B cell (primary cell): ENCODE measurements at places on chromosomes 13 and 19.
A peak's percentile ranks its signal among the peaks of the same experiment; 100 is the strongest.

DNA sequence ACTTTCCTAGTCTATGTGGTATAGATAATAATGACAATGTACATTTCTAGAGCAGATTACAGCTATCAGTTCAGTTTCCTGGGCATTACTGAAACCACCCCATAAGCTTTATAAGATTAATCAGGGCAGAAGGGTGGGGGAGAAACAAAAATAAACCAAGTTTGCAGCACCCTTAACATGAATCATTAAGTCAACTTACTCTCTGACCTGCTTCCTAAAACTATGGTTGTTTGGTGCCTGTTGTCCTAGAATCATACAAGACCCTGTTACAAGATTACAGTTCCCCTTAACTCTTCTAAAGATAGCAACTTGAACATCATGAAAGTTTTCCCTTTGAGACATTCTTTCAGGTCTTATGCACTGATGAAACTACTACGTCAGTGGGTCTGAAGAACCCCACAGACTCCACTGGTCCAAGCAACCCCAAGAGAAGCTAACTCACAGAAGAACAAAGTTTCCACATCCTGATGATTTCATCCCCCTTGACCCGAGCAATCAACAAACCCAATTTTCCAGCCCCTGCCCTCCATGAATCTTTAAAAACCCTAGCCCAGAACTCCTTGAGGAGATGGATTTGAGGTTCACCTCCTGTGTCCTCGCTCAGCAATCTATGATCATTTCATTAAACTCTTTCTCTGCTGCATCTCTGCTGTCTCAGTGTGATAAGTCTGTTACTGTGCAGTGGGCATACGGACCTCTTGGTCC, 336.5 kb downstream of the FOXO1 start:
- DNase-seq: no peak

- DNase-seq: no peak
Measured at GRCh38 chr19:46886546-46887239, 25.9 kb downstream of the ARHGAP35 start.

GRCh38 chr19:408902-409515, at the start of gene C2CD4C:
Gene C2CD4C, minus strand, starts transcription at chr19:409147. Its CDS starts 786 bp downstream, at chr19:408361.
- DNase-seq: peak; percentile 40

DNA sequence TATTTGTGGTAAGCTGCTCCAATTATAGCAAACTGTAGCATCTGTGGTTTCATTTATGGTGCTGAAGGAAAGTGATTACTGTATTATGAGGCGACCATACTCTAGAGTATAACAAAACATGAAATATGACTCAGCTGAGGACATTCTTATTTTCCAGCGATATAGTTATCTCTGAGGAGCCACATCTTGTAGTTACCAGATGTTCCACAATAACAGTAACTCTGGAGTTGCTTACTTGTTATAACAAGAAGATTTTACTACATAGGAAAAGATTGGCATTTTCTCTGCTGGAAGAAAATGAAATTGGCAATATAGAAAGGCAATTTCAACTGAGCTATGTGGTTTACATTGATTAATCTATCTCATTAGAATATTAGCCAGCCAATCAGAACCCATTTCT, 1634.2 kb downstream of the PCDH9 start:
- DNase-seq: no peak

DNA sequence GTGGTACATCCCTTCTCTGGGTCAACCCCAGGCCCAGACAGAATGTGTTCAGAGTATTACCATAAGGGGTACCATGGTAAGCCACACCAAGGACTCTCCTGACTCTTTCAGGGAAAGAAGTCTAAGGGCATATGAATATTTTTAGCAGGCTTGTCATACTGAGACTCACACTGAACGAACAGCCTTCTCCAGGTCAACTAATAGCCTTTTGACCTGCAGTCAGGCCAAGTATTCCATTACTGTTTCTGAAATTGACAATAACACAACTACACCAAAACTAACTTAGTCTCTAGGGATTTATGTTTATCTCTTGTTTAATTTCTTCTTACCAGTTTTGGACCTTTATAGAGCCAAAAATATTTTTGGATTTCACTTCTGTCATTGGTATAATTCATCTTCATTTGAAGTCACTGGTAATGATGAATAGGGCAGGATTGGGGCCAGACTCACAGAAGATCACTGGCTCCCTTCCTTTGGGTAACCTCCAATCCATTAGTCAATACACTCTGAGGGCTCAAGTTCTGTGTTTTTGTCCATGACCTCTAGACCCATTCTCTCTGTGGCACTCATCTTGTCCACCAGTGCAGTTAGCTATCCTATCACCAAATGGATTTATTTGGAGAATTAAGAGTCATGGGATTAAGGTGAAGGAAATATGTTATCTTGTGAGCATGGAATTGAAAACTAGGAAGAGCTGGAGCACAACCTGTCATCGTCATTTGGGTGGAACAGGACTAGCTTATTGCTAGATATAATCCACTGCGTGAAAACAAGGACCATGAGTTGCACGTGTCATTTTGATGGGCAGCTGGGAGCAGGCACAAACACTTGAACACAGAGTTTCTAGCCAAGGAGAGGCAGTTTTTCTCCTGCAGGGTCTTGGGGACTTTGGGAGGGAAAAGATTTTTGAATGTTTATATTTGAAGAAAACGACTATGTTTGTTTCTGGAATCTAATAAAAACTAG, 313.3 kb downstream of the DCLK1 start:
- no peak for DNase-seq

GRCh38 chr19:16226878-16227836, 29.4 kb downstream of the AP1M1 start:
- peak; percentile 7 for DNase-seq

DNA sequence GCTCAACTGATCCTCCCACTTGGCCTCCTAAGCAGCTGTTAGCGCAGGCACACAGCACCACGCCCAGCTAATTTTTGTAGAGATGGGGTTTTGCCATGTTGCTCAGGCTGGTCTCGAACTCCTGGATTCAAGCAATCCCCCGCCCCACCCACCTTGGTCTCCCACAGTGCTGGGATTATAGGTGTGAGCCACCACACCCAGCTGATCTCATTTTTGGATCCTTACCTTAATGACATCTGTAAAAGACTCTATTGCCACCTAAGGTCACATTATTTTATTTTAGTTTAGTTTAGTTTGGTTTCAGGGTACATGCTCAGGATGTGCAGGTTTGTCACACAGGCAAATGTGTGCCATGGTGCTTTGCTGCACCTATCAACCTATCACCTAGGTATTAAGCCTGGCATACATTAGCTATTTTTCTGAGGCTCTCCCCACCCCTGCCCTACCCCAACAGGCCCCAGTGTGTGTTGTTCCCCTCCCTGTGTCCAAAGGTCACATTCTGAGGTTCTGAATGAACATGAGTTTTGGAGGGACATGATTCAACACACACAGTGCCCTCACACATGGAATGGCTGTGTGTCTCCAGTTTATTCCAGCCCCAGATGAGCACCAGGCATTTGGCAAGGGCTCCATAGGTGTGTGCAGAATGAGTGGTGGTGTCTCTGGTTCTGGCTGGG, 1.3 kb downstream of the OR10H5 start:
- DNase-seq: no peak

GRCh38 chr13:75363371-75363770, 118.6 kb downstream of the TBC1D4 start:
- DNase-seq: no peak

- DNase-seq: no peak
Measured at GRCh38 chr19:35783469-35784434, 8.4 kb downstream of the ARHGAP33 start.

GRCh38 chr13:113410472-113411201, 42.7 kb downstream of the ADPRHL1 start:
- DNase-seq: no peak

- DNase-seq: no peak
Measured at GRCh38 chr13:21402586-21403307, 56.4 kb downstream of the ZDHHC20 start.

- DNase-seq: no peak
Measured at GRCh38 chr13:49234741-49235140, 13.0 kb upstream of the CDADC1 start.

DNA sequence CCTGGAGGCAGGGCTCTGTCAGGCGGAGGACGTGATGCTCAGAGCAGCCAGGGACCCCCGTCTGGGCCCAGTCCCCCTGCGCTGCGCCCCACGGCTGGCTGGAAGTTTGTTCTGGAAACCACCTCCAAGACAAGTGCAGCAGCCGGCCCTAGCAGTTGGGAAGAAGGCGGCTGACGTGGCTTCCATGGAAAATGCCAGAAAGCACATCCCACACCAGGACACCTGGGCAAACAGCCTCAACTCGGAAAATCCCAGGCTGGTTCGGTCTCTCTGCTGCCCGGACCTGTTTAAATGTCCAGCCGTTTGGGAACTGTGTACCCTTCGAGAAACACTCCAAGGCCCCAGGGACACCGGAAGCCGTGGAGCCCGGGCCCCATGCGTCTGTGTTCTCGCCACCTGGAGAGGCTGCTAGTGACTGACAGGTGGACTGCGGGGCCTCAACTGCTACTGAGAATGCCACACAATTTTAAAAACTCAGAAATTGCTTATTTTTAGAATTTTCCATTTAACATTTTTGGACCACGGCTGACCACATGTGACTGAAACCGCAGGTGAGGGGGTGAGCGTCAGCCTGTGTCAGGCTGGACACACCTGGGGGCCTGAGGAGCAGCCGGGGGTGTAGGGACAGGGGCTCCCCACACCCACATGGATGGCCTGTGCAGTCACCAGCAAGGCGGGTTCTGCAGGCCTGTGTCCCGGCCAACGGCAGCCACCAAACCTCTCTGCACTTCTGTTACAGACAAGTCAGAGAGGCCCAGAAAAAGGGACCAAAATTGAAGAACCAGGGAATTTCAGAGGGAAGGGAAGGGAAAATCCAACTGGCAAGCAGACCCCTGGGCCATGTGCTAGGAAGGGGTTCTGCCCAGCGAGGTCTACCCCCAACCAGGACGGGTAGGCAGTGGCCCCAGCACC, 31.7 kb downstream of the RASA3 start:
- DNase-seq: no peak

GRCh38 chr13:95236774-95237173, 64.5 kb downstream of the ABCC4 start:
- no peak for DNase-seq

DNA sequence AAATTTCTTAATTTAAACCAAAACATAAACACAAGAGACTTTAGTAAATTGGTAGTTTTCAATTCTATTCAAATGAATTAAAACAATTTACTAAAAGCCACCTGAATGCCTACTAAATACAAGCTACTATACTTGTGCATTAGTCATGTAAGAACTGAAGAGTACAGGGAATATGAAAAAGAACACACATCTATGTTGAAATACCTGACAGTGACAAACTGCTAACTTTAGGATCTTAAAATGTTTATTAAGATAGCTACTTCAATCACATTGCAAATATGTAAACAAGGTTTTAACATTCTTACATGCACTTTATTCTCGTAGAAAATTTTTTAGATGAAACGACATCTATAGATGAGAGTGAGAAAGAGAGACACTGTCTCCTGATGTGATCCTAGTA, 4.1 kb downstream of the SPRYD7 start:
- no peak for DNase-seq

- DNase-seq: no peak
Measured at GRCh38 chr13:63307228-63307627, 1891.6 kb upstream of the PCDH20 start.

- peak; percentile 70 for DNase-seq
Measured at GRCh38 chr19:43809762-43810696, 7.8 kb upstream of the LYPD5 start.

DNA sequence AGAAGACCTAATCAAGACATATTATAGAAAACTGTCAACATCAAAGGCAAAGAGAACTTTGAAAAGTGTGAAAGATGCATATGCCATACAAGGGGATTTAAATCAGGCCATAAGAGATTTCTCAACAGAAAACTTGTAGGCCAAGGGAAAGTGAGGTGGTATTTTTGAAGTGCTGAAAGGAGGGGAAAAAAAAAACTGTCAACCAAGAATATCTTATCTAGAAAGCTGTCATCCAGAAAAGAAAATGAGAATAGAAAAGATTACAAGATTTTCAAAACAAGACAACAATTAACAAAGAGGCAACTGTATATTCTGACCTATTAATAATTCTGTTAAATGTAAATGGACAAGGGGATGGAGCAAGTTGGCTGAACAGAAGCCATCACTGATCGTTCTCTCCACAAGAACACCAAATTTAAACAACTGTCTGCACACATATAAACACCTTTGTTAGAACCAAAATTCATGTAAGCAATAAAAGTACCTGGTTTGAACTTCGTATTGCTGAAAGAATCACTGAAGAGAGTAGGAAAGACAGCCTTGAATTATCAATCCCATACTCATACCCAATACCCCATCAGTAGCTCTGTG, 880.1 kb upstream of the PCDH9 start:
- DNase-seq: no peak

DNA sequence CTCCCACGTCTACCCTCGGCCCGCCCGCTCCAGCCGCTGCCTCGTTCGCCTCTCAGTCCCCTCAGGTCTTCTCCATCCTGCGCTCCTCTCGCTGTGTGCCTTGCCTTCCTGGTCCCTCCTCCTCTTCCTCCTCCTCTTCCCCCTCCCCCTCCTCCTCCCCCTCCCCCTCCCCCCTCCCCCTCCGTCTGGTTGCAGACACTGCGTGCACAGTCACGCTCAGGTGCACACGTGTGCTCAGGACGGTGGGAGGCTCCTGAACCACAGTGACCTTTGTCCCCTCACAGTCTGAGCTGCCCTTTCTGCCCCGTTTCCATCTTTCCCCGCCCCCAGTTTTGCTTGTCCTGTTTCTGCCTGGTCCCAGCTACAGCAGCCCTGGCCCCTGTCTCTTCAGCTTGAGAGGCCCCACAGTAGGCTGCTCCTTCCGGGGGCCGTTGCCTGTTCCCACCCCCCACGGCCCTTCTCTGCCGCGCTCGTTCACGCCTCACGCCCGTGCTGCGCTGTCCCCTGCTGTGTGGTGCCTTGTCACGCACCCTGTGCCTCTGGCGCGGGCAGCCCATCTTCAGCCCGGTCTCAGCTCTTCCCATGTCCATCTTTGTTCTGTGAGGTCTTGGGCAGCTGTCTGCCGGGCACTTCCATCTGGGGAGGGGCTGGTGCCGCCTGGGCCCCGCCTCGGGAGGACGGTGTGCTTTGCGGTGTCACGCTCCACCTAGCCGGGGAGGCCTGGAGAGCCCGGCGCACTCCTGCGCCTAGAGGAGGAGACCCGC, 13.8 kb upstream of the RPS15 start:
- DNase-seq: no peak

- no peak for DNase-seq
Measured at GRCh38 chr13:112001571-112001970, 65.4 kb upstream of the SOX1 start.

GRCh38 chr13:71358218-71358617, 508.8 kb downstream of the DACH1 start:
- DNase-seq: no peak

- DNase-seq: peak; percentile 69
Measured at GRCh38 chr19:34217952-34218817, 36.2 kb upstream of the GARRE1 start.

GRCh38 chr19:53147645-53148044, 11.2 kb downstream of the ZNF347 start:
- DNase-seq: no peak

DNA sequence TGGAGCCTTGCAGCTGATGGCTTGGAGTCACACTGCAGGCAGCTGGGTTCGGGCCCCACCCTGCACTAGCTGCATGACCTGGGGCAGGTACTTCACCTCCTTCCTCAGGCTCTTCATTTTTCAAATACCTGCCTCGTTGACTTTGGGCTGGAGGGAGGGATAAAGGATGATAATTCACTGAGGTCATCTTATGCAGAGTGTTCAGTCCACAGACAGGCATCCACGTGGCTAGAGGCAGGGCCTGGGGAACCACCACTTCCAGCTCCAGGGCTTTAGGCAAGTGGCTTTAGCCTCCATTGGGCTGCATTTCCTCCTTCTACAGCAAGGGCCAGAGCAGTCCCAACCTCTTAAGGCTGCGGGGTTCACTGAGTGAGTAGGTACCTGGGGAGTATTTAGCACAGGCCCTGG, 84.8 kb downstream of the SIPA1L3 start:
- DNase-seq: no peak
